ENCODE measurements at places on chromosomes 1 and 21.
A peak's percentile ranks its signal among the peaks of the same experiment; 100 is the strongest.

DNA sequence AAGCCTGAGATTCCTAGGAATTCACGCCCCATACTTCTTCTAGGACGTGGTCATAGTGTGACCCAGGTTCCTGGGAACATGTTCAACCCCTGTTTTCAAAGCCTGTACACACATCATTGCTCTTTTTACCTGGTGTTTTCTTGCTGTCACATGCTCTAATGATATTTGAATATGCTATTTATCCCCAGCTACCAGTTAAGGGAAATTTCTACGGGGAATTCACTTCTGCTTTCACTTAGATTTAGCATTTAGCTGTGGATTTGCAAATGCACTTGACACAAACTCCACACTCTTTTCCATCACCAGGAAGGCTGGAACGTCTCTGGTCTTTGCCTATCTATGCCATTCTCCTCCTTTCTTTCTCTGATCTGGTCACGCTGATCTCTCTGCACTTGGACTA, 11.3 kb upstream of the SAMSN1 start:
- no peak for DNase-seq

- no peak for DNase-seq
Observed at GRCh38 chr1:27360159-27361043, 6.4 kb downstream of the MAP3K6 start.

DNA sequence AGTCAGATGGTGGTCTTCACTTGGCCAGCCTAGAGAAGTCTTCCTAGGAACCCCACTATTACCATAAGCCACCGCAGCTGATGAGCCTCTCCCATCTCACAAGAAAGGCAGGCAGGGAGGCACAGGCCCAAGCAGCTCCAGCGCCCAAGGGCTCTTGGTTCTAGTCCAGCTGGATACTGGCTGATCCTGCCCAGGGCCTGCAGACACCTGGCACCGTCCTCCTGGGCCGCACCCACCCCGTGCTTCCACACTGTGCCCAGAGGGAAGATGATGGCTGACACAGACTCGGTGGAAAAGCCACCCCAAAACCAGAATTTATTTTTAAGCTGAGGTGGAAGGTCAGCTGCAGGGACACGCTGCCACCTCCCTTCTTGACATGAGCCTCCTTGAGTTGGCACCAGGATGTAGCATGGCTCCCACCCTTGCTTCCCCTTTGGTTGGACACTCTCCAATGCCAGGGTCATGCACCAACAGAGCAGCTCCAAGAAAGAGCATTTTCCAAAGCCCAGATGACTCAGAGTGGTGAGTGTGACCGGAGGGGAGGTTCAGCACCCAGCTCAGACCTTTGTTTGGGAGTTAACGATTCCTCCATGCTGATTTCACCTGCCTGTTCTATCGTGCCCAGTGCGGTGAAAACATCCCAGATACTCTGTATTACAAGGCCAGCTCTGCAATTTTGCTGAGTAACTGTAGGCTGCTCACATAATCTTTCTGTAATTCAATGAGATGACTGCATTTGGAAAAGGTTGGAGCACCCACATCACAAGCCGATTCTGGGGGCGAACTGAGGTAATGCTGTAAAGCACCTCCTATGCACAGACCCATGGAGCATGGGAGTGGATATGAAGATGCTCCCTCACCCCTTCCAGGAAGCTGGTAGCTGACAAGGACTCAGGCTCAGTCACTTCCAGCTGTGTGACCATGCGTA, 63.1 kb upstream of the SLC2A1 start:
- no peak for DNase-seq

DNA sequence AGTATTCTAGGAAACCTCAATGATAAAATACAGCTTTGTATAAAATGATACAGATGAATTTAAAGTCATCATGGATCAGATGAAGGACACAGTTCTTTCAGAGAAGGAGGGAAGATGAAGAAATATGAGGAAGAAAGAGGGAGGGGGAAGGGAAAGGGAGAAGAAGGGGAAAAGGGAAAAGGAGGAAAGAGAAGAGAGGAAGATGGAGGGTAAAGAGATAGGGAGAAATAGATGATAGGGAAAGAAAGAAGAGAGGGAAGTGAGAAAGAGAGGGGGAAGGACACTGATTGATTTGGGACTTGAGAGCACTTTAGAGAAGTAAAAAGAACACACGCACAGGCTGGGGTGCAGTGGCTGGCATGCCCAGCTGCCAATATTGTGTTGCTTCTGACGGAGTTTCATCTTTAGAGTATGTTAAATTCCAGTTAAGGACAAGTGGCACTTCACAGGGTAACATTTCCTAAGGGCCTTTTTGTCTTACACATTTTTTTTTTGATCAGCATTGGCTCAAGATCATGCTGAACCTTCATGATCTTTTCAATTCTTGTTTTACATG, 235.9 kb upstream of the DMRTA2 start:
- DNase-seq = no peak

DNA sequence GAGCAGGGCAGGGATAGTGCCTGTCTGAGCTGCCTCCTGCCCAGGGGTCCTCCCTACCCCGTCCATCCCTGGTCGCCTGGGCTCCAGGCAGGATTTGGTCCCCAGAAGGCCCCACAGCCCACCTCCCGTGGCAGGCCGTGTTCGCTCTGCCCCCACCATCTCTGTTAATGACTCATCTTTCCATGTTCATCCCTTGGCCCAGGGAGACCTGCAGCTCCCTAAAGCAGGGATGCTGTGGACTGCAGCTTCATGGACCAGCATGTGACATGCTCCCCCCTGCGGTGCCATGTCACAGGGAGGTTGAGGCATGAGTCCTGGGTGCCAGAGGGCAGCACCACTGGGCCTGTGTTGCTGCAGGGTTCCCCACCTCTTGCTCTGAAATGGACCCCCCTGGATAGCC, 26.8 kb downstream of the UBASH3A start:
- no peak for DNase-seq

- no peak for DNase-seq
Observed at GRCh38 chr1:236808564-236809130, 13.6 kb downstream of the MTR start.

DNA sequence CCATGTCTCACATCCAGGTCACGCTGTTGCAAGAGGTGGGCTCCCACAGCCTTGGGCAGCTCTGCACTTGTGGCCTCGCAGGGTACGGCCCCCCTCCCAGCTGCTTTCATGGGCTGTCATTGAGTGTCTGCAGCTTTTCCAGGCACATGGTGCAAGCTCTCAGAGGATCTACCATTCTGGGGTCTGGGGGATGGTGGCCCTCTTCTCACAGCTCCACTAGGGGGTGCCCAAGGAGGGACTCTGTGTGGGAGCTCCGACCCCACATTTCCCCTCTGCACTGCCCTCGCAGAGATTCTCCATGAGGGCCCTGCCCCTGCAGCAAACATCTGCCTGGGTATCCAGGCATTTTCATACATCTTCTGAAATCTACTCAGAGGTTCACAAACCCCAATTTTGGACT, 219.4 kb downstream of the LRRC7 start:
- no peak for DNase-seq

GRCh38 chr1:28548318-28548717, 4.6 kb upstream of the TRNAU1AP start:
- DNase-seq = no peak

- DNase-seq = no peak
Observed at GRCh38 chr1:14545422-14546025, 53.0 kb upstream of the KAZN start.

- peak; percentile 68 for DNase-seq
Observed at GRCh38 chr21:29148530-29148929, 18.1 kb downstream of the MAP3K7CL start.

DNA sequence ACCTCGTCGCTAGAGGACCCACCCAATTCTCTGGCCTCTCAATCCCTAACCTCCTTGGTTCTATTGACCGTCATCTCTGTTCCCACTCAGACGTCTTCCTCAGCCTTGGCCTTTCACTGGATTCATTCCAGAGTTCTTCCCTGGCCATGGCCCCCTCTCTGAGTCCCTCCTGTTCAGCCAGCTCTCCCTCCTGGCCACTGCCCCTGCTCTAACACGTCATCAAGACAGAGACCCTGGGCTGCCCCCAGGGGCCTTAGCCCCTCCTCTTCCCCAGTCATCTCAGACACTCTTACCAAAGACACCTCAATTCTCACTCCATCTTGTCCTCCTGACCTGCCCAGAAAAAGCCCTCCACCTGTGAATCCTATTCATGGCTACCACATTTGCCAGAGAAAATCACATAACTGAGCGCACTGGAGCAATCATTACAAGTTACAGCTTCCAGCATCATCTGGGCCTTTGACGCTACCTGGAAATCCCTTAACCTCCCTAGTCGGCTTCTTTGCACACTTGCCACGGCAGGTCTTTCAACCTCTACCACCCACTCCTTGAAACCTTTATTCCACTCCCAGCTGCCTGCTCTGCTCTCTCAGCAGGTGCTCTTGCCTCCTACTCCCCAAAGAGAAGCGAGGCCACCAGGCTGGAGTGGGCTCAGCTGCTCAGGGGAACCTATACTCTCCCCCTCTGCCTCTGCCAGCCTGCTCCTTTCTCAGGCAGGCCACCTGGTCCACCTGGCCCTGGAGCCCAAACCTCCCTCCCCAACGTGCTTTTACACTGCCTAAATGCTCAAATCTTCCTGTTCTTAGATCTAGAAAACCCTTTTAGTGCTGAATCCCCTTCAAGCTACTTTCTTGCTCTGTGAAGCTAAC, 14.0 kb downstream of the DCST2 start:
- no peak for DNase-seq
